ENCODE measurements at places on chromosomes 4 and X.

DNA sequence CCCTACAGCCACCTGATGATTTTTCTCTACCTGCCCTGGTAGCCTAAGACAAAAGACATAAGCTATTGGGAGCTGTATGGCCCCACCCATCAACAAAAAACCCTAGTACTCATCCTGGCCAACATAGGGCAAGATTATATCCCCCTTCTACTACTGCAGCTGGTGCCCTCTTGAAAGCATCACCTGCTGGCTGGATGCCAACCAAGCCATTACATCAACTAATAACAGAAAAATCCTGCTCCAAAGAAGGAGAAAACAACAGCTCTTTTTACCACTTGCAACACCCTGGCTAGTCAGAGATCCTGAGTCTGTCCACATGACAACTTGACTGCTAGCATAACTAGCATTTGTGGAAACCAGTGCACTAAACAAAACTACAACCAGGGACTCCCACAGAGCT lies 43.6 kb upstream of the UPRT start:
- no peak for DNase-seq

DNA sequence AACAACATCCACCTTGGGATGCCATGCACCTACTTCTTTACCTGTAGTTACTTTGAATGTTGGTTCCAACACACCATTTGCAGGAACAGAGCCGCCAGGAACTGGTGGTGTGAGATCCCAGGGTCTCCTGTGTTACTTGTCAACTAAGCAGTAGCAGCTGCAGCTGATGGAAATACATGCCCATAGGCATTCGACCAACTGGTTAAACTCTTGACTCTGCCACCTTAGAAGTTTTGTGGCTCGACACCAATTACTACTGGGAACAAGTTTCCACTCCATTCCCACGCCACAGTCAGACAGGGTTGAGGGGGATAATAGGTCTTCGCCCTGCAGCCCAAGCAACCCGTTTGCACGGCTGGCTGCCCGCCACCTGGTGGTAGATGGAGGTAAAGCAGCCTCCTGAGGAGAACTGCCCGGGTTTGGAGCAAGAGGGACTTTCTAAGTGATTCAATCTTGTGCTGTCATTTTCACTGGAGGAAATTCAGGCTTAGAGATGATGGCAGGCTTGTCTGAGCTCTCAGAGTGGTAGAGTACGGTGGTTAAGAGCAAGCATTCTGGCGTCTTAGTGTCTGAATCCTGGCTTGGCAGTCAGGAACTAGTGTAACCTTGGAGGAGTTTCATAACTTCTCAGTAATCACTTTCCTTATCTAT lies 119.1 kb upstream of the TRIM2 start:
- DNase-seq, result peak; percentile 64

DNA sequence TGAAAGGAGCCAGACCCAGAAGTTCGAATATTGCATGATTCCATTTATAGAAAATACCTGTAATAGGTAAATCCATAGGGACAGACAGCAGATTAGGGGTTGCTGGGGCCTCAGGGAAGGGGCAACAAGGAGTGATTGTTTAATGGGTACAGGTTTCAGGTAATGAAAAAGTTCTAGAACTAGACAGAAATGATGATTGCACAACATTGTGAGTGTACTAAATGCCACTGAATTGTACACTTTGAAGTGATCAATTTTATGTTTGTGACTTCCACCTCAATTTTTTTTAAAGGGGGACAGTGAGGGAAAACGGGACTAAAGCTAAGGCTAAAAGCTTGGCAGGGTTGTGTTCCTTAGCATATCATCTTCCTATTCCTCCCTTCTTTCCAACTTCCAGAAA lies 23.5 kb downstream of the ZBTB33 start:
- no peak for DNase-seq

- DNase-seq, result no peak
Measured at GRCh38 chrX:20325786-20326388, 59.2 kb upstream of the RPS6KA3 start.

DNA sequence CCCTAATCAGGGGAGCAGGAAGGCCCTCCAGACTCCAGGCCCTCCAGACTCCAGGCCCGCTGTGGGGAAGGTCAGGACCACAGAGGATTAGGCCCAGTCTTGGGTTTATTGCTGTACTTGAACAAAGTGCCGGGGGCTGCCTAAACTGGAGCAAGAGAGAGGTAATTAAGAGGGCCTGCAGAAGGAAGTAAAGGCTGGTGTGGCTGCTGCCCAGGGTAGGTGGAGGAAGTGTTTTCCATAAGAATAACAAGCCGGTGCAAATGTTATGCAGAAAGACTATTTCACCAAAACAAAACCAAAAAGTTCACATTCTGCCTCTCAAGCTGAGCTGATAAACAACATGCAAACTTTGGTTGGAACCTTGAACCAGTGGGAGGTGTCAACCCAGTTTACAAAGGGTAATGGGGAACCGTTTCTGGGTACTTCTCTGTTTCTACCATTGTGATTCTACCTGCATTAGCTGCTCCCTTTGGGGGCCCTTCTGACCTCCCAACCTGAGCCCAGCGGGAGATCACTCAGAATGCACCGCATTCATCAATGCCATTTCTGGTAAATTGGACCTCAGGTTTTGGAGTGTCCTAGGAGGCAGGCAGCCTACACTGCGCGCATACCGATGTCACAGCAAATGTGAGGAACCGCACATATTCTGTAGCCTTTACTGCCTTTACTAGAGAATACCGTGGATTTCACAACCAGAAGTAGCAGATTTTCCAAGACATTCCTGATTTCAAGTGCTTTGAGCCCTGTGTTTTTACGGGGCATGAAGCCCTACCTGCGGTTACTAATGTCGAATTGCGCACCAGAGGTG lies 59.7 kb upstream of the BCOR start:
- no peak for DNase-seq

DNA sequence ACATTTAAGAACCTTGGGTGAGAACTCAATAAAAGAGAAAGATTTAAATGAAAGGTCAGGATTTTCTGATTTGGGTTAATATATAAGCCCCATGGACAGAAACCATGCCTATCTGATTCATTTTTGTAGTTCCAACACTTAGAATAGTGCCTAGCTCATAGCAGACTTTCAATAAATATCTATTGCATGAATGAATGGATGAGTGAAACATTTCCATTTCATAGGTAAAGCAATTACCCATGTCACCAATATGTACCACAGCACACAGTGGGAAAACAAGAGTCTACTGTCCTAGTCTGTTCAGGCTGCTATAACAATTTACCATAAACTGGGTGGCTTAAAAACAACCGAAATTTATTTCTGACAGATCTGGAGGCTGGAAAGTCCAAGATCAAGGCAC lies 63.9 kb upstream of the PTPN13 start:
- DNase-seq, result no peak

- DNase-seq, result peak; percentile 20
Measured at GRCh38 chrX:138128027-138128671, 562.2 kb downstream of the ZIC3 start.

DNA sequence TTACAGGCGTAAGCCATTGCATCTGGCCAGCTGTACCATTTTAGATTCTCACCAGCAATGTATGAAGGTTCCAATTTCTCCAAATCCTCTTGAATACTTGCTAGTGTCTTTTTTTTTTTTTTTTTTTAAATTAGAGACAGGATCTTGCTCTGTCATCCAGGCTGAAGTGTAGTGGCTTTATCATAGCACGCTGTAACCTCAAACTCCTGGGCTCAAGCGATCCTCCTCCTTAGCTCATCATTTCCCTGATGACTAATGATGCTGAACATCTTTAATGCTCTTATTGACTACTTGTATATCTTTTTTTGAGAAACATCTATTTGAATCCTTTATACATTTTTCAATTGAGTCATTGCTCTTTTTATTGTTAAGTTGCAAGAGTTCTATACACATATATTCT lies 40.3 kb downstream of the HDAC8 start:
- DNase-seq, result no peak

DNA sequence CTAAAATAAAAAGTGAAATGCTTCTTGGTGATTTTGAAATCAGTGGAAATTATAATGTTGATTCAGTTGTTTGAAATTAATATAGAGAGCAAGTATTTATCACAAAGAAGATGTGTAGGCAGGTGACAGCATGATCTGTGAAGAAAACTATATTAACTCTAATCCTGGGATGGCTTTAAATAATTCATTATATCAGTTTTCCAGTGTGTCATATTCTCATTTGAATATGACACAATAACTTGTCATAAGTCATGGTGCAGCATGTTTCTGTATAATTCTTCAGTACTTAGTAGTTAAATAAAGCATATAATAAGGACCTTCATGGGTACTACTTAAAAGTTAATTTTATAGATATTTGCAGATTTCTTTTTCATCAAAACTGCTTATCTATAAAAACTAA lies 573.6 kb downstream of the INPP4B start:
- no peak for DNase-seq

GRCh38 chrX:99184153-99184552 lies 1225.9 kb downstream of the PCDH19 start:
- DNase-seq, result no peak

DNA sequence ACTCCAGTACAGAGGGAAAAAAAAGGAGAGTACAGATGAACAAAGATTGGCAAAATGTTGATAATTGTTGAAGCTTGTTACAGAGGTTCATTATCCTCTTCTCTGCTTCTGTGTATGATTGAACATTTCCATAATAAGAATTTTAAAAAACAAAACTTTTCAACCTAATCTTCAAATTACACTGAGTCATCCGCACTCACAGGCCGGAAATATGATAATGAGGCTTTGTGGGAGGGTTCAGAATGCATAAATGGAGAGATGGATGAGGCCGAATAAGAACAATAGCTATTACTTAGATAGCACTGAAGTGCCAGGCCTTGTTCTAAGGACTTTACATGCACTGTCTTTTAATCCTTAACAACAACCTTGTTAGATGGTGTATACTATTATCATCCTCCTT lies 4.6 kb upstream of the ERCC6L start:
- DNase-seq, result peak; percentile 13

GRCh38 chr4:28686618-28687017 lies 1826.0 kb downstream of the STIM2 start:
- DNase-seq, result peak; percentile 0

- no peak for DNase-seq
Measured at GRCh38 chrX:132861076-132861475, 97.4 kb downstream of the HS6ST2 start.

DNA sequence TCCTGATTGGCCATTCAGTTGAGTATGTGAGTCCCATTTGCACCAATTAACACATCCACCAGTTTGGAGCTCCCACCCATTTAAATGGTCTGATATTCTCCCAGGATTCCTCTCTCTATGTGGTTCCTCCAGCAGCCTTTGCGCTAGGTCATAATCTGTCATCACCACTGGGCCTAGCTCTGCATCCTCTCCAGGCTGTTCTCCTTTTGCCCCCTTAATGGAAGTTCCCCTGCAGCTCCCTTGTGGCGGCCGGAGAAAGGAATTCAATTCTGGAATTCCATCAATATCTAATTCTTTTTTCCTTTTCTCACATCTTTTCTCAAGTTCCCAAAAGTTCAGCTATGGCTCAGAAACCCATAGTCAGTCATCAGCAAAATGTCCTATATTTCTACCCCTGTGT lies 2184.4 kb upstream of the AGA start:
- DNase-seq, result no peak

DNA sequence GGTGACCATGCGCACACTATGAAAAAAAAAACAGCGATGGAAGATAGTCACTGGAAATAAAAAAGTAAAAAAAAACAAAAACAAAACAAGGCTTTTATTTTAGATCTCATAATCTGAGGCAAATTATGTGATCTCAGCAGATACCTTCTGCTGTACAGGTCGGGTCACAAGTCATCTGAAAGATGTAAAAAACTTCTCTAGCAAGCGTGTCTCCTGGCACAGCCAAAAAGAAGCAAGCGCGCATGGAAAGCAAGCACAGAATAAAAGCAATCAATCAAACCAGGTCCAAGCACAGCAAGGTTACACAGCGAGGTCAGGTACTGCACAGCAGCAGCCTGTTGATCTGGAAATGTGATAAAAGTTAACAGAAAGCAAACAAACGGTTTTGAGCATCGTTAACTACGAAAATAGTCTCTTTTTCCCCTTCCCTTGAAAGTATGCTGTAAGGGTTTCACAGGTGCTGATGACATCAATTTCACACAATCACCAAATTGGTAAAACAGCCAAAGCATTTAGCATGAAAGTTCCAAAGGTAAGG lies 79.3 kb upstream of the MTNR1A start:
- no peak for DNase-seq

DNA sequence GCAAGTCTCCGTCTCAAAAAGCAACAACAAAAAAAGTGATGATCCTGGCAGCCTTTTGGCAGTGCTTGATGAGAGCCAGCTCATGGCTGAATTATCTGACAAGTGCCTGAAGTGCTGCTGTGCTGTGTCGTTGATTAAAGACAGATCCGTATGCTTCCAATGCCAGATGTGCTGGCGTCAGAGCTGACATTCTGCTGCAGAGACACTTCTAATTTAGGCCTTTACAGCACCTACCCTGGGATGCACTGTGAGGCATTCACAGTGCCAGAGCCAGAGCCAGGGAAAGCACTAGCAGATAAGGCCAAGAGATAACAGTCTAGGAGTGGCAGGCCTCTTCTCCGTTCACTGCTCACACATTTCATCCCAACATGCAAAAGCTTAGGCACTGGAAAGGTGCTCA lies 995.5 kb downstream of the RAB28 start:
- no peak for DNase-seq

- no peak for DNase-seq
Measured at GRCh38 chr4:2867758-2868491, 24.3 kb downstream of the ADD1 start.

GRCh38 chrX:53605004-53605403 lies 81.5 kb downstream of the HUWE1 start:
- no peak for DNase-seq

- no peak for DNase-seq
Measured at GRCh38 chrX:64205441-64205734, at the start of gene AMER1. TSS of gene AMER1 (minus strand) at chrX:64205708. CDS start at chrX:64193286, 12,422 bp downstream.

GRCh38 chr4:25112366-25112994 lies 47.8 kb downstream of the SEPSECS start:
- no peak for DNase-seq

DNA sequence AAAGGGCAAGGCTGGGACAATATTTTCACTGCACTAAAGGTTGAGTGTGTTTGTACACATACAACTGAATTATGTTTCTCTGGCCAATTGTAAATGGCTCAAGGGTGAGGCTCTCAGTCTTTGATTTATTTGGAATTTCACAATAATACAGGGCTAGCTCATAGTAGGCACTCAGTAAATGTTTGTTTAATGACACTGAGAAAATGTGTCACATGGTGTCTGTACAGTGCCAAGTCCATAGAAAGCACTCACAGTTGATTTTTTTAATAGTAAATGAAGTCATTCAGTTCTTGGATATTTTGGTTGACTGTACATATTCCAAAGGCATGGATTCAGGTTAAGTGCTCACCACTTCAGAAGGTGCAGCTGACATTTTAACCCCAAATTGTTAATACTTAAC lies 176.4 kb downstream of the IL1RAPL2 start:
- no peak for DNase-seq

GRCh38 chr4:81913427-81913879 lies 441.7 kb upstream of the RASGEF1B start:
- DNase-seq, result peak; percentile 37

- no peak for DNase-seq
Measured at GRCh38 chrX:148416931-148417330, 83.5 kb upstream of the AFF2 start.

DNA sequence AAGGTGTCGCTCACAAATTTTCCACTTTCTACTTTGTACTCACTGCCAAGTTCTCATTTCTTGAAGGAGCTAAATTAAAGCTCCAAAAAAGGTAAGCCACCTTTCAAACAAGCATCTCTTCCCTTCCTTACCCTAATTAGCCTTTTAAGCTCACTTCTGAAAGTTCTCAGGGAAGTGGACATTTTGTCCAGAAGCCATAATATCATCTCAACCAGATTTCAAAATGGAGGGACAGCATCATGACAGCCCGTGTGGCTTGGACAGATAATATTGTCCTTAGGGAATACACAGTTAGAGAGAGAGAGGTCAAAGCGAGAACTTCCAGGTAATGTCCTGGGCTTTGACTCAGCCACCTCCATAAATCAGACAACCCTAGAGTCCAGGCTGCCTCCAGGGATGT lies 93.8 kb upstream of the ANXA3 start:
- no peak for DNase-seq

All from kidney capillary endothelial cell (primary cell).